ENCODE measurements at places on chromosomes 1 and 21.

DNA sequence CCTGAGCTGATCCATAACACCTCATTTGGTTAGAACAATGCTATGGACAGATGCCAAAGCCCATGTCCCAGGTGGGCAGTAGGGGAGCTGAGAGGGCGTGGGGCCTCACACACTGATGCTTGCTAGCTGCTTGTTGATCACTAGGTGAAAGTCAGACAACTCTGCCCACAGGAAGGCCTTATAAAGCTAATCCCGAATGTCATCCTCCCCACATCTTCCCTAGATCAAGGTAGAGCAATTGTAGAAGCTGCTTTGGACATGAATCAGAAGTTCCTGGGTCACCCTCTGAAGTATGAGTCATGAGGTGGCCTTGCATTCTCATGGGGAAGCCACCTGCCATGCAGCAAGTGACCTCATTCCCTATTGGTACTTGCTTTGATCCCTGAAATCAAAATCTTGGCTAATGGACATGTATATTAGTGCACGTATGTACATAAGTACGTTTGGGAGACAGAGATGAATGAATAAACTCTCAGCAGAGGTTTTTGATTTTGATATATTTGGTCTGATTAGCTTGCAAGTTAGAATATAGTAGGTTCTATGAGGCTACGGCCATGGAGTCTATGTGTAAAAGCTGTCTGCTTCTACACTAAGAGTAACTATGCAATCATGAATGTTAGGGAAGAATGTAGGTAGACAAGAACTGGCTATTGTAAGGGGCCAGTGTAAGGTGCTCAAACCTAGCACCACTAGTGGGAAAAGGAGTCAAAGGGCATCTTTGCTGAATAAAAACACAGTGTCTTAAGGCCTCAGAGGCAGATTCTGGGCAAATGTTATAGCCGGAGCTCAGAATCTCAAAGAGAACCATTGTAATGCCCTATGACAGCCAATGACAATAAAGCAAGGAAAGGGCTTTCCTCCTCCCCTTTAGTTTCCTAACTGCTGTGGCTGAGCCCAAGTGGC, 52.6 kb downstream of the ABCA4 start:
- DNase-seq = no peak

- DNase-seq = no peak
These were observed 29.0 kb downstream of the ATP2B4 start for GRCh38 chr1:203655671-203656070.

GRCh38 chr1:169367096-169367685, 406 bp downstream of the NME7 start:
- no peak for DNase-seq

GRCh38 chr1:171566467-171566866, 55.6 kb upstream of the MYOCOS start:
- no peak for DNase-seq

DNA sequence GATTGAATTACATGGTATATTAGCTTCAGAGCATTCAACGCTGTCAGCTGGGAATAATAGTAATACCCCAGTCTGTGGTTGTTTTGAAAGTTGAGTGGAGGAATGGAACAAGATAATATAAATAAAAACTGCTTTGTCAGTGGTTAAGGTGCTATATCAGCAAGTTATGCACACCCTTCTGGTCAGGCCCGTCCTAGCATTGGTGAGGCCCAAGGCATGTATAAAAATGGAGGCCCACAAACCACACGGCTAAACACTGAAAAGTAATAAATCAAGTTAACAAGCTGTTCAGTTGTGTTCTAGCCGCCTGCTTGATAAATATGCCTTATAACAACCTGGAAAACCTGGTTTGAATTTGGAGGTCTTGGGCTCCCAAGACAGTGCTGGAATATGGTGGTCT, 77.4 kb downstream of the PSMG1 start:
- no peak for DNase-seq

GRCh38 chr1:199282751-199283305, 644.0 kb downstream of the PTPRC start:
- no peak for DNase-seq

DNA sequence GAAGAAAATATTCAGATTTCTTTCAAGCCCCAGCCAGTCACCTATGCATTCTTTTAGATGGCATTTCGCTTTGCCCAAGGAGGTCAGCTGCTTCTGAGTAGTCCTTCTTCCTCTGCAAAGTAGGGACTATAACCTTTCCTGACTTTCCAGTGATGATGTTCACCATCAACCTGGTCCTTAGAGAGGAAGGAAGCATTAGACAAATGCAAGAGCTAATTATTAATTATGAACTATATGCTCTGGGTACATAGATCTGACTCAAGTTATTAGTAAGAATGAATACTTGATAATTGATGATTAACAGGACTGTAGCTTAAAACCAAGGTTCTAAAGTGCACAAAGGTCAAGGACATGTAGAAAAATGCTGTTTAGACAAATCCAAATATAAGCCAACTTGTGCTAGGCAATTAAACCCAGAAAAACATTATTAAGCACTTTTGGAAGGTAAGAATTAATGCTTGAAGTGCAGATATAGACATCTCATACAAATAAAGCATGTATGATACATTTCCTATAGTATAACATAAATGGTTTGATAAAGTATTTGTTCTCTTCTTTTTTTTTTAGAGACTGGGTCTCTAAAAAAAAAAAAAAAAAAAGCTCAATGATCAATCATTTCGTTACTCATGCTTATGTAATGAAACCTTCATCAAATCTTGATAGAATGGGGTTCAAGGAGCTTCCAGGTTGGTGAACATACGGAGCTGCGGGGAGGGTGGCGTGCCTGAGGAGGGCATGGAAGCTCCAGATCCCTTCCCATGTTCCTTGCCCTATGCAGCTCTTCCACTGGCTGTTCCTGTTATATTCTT, 11.2 kb upstream of the AGMAT start:
- DNase-seq = no peak

DNA sequence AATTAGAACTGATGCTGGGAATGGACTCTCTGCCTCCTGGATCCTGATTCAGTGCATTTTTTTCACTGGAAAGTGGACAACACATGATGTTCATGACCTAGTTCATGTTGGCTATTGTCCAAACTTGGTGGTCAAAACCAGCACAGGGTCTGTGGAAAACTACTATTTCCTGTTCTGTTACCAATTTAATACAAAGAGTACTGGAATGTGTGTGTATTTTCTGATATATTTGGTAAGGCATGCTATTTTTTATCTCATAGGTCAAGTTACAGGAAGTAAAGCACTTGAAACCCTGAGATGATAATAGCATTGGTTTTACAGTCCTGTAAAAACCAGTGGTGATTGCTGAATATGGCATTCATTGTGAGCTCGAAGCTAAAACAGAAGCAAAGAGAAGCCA, 89.9 kb downstream of the SGIP1 start:
- DNase-seq = peak; percentile 52

DNA sequence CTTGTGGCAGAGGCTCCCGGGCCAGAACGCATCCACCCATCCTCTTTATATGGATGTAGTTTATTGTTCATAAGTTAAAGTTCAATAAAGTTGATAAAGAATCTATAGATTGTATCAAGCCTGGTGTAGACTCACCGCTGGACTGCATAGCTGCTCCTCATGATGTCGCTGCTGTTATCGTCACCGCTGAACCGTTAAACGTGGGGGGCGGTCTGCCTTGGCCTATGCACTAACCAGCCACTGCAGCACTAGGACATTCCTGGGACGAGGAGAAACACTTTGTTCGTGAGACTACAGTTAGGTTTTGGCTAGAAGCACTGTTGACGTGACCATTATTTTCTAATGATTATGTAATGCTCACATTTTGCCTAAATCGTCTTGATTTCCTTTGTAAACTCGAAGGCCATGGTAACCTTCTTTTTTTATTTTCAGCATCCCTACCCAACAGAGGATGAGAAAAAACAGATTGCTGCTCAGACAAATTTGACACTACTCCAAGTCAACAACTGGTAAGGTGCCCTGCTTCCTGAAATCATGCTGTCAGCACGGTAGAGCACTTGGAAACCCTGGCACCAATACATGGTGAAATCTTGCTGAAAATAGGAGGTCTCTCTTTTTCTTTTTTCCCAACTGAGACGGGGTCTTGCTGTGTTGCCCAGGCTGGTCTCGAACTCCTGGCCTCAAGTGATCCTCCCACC, 50.2 kb downstream of the PKNOX1 start:
- DNase-seq = no peak

DNA sequence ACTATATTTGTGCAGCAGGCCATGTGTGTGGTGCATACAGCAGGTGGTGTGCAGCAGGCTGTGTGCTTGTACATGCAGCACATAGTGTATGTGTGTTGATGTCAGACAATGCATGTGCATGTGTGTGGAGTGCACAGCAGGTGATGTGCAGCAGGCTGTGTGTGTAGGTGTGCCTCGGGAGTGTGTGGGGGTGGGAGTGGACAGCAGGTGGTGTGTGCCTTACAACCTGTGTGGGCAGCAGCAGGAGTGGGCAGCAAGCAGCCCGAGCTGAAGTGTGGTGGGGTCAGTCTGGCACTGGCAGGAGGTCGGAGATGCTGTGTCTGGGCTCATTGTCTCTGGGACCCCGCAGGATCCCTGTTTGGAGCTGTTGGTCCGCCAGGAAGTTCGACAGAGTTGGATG, 29.6 kb downstream of the PTPRF start:
- DNase-seq = no peak

DNA sequence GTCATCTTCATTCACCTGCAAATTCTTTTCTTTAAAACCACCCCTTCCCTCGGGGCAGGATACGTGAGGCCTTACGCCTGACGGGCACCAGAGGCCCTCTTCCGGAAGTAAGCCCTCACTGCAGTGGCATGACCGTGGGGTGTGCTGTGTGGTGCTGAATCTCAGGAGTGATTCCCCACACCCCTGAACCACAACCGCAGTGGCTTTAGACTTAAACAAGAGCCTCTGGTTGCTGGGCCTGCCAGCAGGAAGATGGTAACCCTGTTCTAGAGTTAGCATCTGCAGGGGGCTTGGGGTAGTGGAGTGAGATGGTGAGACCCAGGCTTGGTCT, 12.1 kb downstream of the BSND start:
- DNase-seq = no peak

- DNase-seq = no peak
These were observed 7.1 kb upstream of the PCBP3 start for GRCh38 chr21:45636459-45636858.

DNA sequence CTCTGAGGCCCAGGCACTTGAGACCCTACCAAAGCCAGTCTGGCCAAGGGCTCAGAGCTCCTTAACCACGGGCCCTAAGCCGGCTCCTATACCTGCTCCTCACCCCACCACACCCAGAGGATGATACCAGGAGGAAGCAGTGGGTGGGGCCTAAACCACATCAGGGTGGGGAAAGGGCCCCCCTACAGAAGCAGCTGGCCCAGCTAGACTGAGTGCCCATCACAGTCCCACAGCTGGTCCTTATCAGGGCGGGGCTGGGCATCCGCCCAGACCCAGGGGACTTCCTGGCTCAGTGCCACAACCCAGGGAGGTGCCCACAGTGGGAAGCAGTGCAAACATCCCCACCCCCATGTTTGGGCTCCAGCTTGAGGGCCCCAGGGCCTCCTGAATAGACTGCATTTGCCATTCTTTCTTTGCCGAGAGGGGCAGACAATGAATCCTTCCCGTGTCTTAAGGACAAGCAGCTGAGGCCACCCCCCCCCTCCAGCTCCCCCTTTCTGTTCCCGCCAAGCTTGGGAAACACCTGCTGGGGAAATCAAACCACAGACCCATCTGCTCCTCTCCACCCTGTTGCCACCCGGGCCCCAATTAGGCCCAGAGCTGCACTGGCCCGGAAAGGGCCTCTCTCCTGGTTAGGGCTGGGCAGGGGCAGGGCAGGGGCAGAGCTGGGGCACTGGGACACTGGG, 6.2 kb downstream of the E2F2 start:
- no peak for DNase-seq

DNA sequence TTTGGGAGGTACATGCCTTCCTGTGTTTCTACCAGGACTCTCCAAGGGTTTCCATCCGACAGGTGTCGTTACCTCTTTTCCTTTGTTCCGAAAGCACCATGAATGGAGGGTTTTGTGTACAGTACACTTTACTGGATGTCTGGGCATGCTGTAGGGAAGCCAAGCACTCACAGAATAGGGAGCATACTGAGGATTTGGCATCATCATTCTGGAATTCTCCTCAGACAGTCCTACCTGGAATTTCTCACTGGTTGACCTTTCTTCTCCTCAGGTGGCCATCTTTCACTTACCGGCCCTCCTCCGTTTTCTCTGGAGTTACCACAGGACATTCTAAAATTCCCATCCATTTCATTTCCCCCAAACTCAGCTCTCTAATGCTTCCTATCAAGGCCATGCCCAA, 5.9 kb upstream of the MPL start:
- no peak for DNase-seq

DNA sequence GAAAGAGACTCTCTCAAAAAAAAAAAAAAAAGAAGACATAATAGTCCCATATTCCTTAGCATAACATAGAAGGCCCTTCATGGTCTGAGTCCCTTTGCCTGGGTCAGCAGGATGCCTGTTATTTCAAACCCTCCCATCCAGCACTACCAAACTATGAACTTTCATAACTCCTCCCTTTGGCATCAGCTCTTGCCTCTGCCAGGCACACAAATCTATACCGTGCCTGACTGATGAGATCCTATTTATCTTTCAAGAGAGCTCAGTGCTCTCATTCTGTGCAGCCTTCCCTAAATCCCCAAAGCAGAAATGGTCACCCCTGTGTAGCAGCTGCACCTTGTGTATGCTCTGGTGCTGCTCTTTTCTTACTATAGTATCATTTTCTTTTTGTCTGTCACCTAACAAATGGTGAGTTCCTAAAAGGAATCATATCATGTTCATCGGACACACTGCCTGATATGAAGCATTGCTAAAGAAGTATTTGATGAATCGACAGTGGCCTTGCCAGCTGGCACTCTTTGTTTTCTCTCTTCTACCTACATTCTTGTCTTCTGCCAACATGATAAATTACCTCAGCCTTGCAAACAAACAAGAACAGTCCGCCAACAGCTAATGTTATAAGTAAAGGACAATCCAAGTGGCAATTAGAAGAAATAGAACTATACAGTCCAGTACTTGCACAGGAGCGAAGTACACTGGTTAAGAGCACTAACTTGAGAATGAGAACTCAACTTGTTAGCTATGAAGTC, 29.9 kb downstream of the FMO4 start:
- DNase-seq = no peak

All from fibroblast of skin of left quadriceps (primary cell).